ENCODE measurements at places on chromosomes 5 and 9.

DNA sequence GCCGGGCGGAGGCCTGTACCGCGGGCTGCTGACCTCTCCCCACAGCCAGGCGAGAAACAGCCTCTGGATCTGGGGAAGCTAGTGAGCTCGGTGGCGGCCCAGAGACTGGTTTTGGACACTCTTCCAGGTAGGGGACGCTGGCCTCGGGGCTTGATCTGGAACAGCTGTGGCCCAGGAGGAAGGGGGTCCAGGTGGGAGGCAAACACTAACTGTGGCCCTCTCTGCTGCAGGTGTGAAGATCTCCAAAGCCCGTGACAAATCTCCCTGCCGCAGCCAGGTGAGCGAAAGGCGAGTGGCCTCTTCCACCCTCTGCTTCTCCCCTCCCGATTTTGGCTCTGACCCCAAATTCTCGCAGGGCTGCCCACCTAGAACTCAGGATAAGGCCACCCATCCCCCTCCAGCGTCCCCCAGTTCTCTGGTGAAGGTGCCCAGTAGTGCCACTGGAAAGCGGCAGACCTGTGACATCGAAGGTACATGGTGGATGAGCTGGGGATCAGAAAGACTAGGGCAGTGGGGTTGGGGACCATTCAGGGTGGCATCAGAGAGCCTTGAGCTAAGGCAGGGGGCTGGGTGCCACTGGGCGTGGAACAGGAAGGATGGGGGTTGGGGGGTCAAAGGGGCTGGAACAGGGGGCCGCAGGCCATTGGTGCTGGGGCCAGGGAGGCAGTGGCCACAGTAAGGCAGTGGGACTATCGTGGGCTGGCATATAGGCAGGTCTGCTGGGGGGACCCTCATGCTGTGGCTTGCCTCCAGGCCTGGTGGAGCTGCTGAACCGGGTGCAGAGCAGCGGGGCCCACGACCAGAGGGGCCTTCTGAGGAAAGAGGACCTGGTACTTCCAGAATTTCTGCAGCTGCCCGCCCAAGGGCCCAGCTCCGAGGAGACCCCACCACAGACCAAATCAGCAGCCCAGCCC is 12.9 kb upstream of the SLC34A1 start:
- DNase-seq = no peak

GRCh38 chr5:110899566-110900412 is 161.0 kb downstream of the SLC25A46 start:
- no peak for DNase-seq

DNA sequence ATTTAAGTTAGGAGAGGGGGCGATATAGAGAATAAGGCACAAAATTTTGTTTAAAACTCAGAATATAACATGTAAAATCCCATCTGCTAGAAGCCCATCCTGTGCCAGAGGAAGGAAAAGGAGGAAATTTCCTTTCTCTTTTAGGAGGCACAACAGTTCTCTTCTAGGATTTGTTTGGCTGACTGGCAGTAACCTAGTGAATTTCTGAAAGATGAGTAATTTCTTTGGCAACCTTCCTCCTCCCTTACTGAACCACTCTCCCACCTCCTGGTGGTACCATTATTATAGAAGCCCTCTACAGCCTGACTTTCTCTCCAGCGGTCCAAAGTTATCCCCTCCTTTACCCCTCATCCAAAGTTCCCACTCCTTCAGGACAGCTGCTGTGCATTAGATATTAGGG is 18.3 kb downstream of the MOCS2 start:
- no peak for DNase-seq

DNA sequence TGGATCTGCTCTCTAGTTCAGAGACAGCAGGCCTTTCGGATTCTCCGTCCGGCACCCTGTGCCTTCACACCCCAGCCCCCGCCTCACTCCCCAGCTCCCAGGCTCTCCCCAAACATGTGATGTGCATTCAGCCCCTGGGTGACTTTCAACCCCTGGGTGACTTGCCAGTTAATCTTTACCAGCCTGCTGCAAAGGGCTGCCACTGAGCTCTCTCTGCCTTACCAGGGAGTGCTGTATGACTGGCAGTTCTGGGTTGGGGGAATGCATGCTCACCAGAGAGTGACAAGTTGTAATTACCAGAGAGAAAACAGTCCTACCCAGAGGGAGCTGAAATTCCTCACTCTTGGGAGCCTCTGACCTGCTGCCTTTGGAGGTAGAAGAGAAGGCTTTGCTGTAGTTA is 4.9 kb upstream of the ADRA1B start:
- DNase-seq = no peak

- DNase-seq = no peak
Observed at GRCh38 chr5:174182111-174182510, 136.6 kb downstream of the NSG2 start.

DNA sequence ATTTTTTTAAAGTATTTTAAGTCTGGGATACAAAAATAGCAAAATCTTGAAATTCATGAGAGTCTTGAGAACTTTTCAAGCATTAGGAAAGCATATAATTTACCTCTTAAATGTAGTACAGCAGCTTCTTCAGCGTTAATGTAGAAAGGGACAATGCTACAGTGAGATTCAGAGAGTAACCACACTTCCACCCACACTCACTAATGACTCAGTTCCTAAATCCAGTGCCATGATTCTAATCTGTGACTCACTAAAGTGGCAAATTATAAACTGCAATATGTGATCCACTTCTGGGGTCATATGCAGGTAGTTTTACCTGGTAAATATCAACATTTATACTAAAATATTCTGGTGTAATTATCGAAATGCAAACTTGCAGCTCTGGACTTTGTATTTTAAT is 434.5 kb upstream of the TUSC1 start:
- no peak for DNase-seq

- DNase-seq = no peak
Observed at GRCh38 chr5:1725641-1726468, 73.8 kb downstream of the MRPL36 start.

DNA sequence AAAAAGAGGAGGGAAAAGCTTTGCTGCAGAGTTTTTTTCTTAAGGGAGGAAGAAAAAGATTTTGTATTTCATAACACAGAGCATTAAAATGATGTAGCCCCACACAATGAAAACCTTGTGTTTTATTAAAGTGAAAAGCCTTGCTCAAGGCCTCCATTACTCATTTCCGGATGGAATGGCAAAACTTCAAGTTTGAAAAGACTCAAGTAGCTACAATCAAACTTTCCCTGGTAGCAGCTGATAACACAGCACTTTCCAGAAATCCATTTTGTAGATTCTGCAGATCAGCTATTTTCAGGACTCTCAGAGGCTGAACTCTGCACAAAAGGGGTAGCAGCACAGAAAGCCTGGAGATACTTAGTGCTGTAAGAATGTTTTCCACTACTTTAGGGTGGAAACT is 374.8 kb downstream of the NFIB start:
- no peak for DNase-seq

- DNase-seq = peak; percentile 84
Observed at GRCh38 chr9:116661037-116661954, 25.8 kb upstream of the TRIM32 start.

DNA sequence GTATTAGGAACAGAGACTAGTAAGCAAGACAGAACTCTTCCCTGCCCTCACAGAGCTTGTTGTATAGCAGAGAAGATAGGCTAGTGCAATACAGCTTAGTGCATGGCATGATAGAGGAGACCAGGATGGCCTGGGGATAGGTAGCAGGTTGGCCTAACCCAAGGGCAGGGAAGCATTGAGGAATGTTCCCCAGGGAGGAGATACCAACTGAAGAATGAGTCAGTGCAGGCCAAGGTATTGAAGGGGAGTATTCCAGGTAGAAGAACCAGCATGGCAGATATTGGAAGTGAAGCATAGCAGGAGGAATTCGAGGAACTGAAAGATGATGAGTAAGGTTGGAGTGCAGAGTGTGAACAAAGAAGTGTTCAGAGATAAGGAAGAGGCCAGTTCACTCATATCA is 138.6 kb upstream of the DHFR start:
- DNase-seq = no peak

DNA sequence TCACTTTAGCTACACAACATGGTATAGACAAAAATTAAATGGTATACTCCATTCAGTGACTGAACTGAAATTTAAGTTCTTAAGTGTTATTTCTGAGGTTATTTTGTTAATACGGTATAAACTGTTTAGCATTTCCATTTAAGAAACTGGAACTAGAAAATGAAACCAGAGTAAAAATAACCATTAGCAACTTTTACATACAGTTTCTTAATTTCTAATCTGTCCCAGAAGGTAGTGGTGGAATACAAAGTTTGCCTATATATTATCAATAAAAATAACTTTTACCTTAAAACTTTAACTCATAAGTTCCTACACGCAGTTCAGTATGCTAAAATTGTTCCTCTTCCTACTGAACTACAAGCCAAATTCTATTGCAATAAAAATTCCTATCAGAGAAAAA is 10.3 kb downstream of the GOLPH3 start:
- no peak for DNase-seq

DNA sequence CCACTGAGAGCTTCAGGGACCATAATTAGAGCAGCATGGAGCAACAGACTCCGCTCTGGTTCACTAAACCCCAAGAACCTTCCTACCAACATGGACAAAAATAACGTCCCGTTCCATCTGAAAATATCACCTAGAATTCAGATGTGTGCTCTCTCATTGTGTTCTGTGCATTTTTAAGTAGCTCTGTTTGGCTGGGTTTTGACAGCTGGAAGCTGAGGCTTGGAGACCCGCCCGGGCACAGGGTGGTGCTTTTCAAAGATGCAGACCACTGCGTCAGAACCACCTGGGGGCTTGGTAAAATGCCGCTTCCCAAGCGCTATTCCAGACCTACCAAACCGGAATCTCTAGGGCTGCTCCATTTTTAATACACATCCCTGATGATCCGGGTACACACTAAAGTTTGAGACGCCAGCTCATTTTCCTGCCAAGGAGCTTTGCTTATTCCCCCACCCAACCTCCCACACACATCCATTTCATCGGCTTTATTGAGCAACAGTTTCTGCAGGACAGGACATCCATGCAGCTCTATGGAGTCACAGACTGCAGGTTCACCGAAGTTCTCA is 104.8 kb downstream of the GABBR2 start:
- peak; percentile 29 for DNase-seq

DNA sequence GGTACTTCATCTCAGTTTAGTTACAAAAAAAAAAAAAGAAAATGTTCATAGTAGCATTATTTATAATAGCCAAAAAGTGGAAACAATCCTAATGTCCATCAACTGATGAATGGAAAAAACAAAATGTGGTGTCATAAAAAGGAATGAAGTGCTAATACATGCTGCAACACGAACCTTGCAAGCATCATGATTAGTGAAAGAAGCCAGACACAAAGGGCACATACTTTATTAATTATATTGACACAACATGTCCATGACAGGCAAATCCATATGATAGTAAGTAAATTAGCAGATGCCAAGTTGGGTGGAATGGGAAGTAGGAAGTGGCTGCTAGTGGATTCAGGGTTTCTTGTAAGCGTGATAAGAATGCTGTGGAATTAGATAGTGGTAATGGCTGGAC is 54.2 kb downstream of the PCDHGC5 start:
- DNase-seq = no peak

DNA sequence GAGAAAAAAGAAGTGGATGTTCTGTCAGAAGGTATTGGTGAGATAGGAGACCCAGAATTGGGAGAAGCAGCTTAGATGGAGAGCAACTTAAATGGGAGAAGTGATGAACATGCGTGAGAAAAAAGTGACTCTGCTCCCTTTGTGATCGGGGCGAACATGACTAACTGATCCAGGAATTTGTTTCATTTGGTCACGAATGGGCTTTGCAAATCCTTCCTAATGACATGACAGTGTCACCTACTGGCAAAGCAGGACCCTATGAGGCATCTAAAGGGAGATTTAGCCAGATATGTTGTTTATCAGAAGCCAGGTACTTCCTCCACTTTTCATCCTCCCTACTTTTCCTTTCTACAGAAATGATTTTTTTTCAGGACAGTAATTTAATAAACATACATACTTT is 787.4 kb upstream of the RGMB start:
- no peak for DNase-seq

- DNase-seq = no peak
Observed at GRCh38 chr9:124767821-124768220, 3.3 kb downstream of the NR6A1 start.

DNA sequence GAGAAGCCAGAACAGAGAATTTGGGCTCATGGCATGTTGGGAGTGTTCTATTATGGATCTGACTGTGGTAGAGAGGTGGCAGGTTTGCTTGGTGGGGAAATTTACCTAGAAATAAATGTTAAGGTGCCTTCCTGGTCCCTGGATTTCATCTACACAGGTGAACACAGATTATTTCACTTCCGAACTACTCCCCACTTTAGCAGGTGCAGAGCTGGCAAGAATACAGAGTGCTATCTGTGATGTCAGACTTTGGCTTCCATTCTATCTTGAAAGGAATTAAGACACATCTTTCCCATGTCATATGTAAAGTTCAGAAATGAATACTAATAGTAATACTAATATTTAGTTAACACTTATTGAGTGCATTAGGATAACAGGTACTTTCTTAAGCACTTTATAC is 234.0 kb downstream of the KCTD16 start:
- DNase-seq = no peak

DNA sequence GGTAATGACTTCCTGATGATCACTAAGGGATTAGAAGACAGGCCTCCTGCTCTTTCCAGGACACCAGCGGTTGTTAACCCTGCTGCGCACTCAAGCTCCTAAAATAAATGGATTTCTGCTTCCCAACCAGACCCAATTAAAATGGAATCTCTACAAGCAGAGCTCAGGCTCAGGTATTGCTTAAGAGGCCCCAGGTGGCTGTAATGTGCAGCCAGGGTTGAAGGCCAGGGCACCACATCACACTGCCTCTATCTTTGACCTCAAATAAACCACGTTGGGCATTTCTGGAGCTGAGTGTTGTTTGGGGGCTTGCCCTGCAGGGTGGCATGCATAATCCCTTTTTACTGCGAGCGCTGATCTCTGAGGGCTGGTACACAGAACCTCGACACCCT is 108.0 kb downstream of the FBXO38 start:
- DNase-seq = no peak

- no peak for DNase-seq
Observed at GRCh38 chr9:111186021-111186530, 143.9 kb downstream of the OR2K2 start.

DNA sequence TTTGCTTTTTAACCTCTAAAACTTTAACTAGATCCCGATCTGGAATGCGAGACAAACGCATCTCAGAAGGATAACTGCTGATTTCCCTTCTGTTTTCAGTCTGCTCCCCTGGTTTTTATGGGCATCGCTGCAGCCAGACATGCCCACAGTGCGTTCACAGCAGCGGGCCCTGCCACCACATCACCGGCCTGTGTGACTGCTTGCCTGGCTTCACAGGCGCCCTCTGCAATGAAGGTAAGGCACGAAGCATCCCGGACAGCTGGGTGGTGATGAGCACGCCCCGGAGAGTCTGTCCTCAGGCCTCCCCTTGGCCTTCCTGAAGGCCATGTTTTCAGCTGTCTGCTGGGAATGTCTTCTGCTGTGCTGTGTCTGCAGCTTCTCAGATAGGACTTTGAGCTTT is 82.9 kb upstream of the PRRC1 start:
- no peak for DNase-seq

GRCh38 chr9:133879615-133880014 is 112.5 kb downstream of the VAV2 start:
- no peak for DNase-seq

GRCh38 chr5:25909163-25909562 is 1129.2 kb downstream of the CDH9 start:
- no peak for DNase-seq

Measured in Ammon's horn (tissue), 1 donor.